CD8-positive, alpha-beta memory T cell (primary cell): ENCODE measurements at places on chromosomes 3 and 15. TPM values are rescaled to one million over a fixed set of nuclear protein-coding genes. Genes with fewer than 3 reads are reported as not detected.
A peak's percentile ranks its signal among the peaks of the same experiment; 100 is the strongest.

The TFG gene
- 50.6 TPM for total RNA-seq

The CHRM5 gene
- total RNA-seq: not detected

The CAND2 gene
- total RNA-seq: 1.0 TPM

The C15orf62 gene
- 0.44 TPM for total RNA-seq

The ECE2 gene
- not detected for total RNA-seq

DNA sequence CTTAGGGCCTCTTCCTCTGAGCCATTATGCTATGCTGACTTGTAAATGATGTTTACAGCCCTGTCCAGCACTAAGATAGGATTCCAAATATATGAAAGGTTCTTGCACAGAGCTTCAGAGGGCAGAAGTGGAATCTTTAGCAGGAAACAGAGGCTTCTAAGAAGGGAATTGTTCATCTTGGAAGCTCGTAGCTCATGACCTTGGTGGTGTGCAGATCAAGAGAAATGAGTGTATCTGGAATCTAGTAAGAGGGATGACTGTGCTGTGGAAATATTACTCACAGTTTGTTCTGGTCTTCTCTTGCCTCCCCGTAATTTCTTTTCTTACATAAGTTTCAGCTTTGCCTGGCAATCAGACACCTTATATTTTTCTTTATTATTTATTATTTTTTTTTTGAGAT lies 175.8 kb downstream of the SPATA16 start:
- no peak for DNase-seq

- no peak for DNase-seq
Measured at GRCh38 chr15:69081310-69082004, 67.0 kb downstream of the NOX5 start.

- DNase-seq: no peak
Measured at GRCh38 chr3:37607604-37608003, 254.1 kb upstream of the CTDSPL start.

DNA sequence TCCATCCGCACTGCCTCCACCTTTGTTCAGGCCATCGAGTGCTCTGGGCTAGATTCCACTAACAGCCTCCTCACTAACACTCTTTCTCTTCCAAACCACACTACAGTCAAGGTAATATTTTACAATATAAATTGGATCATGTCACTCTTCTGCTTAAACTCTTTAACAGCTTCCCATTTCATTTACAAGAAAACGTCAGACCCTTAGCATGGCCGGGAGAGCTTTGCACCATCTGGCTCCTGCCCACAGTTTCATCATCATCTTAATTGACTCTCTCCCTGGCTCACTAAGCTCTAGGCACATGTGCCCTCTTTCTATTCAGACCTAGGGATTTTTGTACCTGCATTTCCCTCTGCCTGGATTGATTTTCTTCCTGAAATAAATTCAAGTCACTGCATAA lies 354.7 kb downstream of the FGF12 start:
- DNase-seq: no peak

DNA sequence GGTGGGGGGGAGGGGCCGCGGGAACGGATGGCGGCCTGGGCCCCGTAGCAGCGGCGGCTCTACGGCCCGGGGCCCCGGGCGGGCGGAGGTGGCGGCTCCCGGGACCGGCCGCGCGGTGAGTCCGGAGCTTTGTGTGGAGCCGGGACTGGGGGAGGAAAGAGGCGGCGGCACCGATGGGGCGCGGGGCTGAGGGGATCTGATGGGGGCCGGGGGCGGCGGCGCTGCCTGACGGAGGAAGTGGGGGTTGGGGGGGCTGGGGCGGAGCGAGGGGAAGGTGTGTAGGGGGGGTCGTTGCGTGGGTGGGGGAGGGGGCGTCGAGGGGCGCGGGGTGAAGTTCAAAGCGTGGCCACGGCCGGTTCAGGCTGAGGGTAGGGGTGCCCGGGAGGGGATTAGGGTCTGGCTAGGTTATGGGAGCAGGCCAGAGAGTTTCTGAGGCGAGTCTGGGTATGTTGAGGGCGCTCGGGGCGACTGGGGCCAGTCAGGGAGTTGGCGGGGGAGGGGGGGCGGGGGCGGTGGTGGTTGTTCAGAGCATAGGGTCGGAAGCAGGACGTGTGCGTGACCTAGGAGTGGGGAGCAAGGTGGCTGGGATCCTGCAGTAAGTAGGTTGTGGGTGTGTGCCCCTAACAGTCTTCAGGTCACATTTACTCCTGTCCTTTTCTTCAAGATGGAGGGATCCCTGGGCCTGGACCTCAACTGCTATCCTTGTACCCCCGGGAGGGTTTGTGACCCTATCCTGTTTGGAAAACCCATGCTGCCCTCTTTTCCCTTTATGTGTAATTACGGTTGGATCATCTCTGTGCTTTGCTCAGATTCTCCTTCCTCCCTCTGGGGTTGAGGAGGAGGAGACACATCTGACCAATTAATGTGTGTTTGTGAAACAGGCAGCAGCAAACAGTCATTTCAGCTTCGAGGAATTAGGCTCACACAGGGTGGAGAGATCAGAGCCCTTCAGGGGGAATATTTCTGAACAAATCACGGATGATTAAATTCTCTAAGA lies 644 bp downstream of the ZNF609 start:
- DNase-seq: peak; percentile 7

DNA sequence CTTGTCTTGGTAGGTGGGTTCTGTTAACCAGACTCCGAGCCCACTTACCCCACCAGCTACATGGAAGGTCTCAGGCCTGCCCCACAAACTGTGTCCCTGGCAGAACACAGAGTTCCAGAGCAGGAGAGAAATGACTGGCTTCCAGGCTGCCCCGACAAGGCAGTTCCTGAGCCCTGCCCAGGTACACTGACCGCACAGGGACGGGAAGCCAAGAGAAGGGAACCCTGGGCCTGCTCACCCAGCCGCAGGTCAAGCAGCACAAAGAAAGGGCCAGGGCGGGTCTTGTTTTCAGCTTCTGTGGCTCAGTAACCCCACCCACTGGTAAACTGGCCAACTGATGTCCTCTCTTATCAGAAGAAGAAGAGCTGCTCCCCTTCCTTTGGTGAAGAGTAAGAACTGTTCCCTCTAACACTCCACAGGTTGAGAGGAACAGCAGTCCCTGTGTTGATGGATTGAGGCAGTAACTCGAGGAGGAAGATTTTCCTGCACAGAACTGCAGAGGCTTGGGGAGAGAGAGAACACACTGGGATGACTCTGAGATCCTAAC lies 68.4 kb downstream of the CRTC3 start:
- DNase-seq: no peak
